ENCODE measurements at places on chromosomes 4 and X. TPM values are rescaled to one million over a fixed set of nuclear protein-coding genes. Genes with fewer than 3 reads are reported as not detected.

ZBTB49 gene
- total RNA-seq, result 3.3 TPM

IRS4 gene
- total RNA-seq, result not detected

IGFBP7 gene
- total RNA-seq, result 2,245 TPM

GRIA3 gene
- total RNA-seq, result 8.4 TPM

CT45A5 gene
- total RNA-seq, result not detected

Data from smooth muscle cell of the pulmonary artery (primary cell).